ENCODE measurements at places on chromosomes 4 and X.

DNA sequence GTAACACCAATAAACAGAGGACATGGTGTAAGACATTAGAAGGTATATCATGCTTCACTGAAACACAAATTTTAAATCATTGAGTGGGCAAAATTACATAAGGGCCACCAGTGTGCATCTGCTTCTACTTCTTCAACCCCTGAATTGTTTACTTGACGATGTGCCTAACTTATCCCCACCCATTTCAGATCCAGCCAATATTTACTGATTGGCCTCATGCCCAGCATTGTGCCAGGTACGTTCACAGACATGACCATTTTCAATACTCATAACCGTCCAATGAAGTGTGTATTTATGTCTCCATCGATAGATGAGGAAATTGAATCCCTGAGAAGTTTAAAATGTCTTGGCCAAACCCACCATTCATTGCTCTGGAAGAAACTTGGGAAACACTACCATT, 208.3 kb upstream of the MID1 start:
- no peak for DNase-seq

DNA sequence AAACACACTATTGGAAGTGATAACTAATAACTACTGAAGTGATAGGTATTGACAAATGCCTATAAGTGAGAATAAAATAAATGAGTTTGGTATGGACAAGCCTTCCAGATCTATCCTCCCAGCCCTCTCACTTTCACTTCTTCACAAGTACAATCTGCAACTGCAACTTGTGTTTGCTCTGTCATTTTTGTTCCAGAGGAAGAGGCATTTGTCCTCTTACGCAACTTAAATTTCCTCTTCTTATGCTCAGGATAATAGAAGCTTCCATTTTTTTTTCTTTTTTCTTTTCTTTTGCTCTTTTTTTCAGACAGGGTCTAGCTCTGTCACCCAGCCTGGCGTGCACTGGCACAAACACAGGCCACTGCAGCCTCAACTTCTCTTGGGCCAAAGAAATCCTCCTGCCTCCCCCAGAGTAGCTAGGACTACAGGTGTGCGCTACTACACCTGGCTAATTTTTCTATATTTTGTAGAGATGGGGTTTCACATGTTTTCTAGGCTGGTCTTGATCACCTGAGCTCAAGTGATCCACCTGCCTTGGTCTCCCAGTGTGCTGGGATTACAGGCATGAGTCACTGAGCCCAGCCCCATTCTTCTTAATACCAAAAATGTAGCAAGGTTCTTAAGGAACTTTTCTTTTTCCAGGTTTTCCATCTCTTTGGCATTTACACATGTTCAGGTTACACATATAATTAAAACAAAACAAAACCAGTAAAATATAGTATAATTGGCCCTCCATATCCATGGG, 73.1 kb downstream of the PDGFC start:
- no peak for DNase-seq

DNA sequence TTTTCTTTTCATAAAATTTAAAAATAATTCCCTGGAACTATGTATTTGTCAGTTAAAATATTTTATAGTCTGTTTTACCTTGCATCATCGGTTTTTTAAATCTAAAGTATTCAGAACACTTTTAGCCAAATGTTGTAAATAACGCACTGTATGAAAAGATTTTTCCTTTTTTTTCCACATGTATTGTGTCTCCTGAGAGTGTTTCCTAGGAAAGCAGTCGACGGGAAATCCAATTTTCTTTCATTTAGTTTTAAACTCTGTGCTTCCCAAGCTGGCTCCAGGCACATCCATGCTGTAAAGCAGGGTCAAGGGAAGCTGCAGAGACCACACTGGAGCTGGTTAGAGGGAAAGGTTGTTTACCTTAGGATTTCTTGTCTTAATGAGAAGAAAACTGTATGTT, 1724.3 kb upstream of the TENM3 start:
- no peak for DNase-seq

- no peak for DNase-seq
Observed at GRCh38 chrX:12471061-12471460, 320.2 kb upstream of the PRPS2 start.

- DNase-seq, result no peak
Observed at GRCh38 chrX:81168391-81168790, 33.3 kb downstream of the HMGN5 start.

GRCh38 chrX:46547857-46548256, 2.6 kb upstream of the ZNF674 start:
- no peak for DNase-seq

GRCh38 chr4:62683799-62684566, 1483.9 kb downstream of the ADGRL3 start:
- no peak for DNase-seq

All from SK-MEL-5 (cell line).